ENCODE measurements at places on chromosomes 2 and 18. TPM values are rescaled to one million over a fixed set of nuclear protein-coding genes. Genes with fewer than 3 reads are reported as not detected.

The NYAP2 gene
- total RNA-seq, result not detected

The C2orf15 gene
- under 0.01 TPM for total RNA-seq

The TNFAIP6 gene
- 53.8 TPM for total RNA-seq

The PROC gene
- not detected for total RNA-seq

The INHBB gene
- total RNA-seq, result not detected

The LTBP1 gene
- total RNA-seq, result 190 TPM

All from fibroblast of lung (primary cell).